ENCODE measurements at places on chromosomes 5 and 9.

- no peak for DNase-seq
These were observed 125.3 kb upstream of the TMEM161B start for GRCh38 chr5:88393716-88394535.

DNA sequence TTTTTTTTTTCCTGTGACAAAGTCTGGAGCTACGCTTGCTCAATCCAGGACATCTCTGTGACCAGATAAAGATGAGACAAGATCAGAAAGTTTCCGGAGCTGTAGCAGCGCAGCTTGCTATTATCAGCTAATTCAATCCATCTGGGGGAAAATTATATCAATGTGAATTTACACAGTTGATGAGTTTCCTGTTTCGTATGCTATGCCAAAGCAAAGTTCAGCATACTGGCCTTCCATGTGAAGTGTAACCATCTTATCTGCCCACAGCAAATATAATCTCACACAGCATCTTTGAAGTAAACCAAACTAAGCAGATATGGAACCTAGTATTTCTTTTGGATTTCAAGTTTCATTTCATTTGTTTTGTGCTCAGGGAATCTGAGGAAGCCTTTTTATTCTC lies 1767.7 kb downstream of the EFNA5 start:
- no peak for DNase-seq

DNA sequence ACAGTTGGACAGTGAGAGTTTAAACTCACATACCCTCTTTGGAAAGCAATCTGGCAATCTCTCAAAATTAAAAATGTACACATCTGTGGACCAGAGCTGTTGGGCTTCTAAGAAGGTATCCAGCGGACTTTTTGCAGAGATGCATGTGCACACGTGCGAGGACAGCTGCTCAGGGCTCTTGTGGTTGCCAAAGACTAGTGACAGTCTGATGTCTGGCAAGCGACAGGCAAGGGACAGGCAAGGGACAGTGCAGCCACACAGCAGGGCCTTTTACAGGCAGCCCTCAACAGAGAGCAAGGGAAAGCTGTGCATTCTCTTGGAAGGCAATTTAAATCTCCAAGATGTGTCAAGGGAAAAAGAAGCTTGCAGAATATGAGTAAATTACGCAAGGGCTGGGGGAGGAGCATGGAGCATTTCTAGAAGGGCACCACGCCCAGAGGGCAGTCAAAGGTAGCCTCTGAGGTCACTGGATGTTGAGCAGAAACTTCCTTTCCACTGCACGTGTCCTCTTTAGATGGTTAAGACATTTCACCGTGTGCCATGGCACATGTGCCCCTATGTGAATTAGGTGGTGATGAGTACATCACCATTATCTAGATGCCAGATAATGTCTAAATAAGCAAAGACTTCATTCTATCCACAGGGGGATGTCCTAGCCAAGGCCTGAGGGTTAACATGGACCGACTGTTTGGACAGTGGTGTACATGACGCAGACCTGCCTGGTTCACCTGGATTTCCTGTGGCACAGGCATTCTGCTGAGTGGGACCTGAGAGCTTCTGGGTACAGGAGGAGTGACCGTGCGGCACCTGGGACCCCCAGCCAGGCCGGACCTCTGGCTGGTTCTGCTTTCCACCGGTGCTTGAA lies 9.1 kb downstream of the GFPT2 start:
- no peak for DNase-seq

DNA sequence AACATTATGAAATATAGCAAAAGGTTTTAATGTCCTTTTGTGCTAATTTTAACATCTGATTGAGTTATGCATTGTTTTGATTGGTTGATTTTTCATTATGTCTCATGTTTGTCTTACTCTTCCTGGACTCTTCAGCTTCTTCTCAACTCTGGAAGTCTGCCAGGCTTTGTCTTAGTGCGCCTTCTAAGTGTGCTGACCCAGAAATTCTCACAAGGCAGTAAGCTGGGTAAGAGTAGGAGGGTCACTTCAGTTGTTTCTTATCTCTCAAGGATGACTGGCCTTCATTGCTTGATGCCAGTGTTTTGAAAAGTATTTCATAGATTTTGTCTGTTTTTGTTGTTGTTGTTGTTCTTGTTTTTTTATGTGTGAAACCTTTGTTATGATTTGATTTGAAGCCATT lies 59.2 kb downstream of the RIC1 start:
- DNase-seq = no peak

DNA sequence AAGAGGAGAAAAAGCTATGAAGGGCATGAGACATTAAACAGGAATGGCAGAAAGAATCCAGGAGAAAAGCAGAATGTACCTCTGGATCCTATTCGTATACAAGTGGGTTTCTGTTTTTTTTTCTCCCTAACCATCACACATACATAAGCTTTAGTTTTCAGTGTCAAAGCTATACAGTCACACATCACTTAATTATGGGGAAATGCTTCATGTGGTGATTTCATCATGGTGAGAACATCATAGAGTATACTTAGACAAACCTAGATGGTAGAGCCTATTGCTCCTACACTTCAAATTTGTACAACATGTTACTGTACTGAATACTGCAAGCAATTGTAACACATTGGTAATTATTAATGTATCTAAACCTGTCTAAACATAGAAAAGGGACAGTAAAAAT lies 290.6 kb downstream of the AOPEP start:
- DNase-seq = no peak

DNA sequence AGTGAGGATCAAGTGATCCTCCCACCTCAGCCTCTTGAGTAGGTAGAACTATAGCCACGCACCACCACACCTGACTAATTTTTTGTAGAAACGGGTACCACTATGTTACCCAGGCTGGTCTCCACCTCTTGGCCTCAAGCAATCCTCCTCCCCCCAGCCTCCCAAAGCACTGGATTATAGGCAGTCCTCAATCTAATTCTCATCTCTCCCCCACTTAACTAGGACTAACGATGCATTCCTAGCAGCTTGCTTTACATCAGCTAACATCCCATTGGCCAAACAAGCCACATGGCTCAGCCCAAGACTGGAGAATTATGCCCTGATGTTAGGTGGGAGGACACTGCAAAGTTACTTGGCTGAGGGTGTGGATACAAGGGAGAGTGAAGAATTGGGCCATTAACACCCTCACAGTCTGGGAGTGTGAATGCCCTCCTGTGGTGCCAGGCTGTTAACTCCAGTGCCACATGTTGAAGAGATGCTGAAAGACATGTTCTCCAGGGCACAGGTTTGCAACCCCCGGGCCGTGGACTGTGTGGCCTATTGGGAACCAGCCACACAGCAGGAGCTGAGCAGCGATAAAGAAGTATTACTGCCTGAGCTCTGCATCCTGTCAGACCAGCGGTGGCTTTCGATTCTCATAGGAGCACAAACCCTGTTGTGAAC lies 5.3 kb upstream of the ZNF367 start:
- no peak for DNase-seq

DNA sequence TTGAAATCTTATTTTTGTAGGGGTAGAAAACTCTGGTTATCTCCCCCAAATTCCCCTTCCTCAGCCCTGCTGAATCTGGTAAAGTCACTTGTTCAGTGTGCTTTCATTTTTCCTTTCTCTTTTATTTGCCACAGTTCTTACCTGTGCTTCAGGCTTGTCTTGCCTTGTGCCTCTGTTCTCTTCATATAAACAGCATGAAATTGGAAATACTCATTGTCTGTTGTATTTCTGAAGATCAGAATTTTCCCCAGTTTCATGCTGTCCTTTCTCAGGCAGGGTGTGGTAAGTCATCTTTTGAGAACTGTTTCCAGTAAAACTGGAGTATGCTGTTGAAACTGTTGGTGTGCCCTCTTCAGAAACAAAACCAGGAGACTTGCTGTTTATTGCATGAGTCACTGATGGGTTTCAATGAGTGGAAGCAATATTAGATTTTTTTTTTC lies 7.0 kb downstream of the PAM start:
- DNase-seq = no peak
